Left colon (tissue), 2 donors: ENCODE measurements at places on chromosomes 1 and 21. TPM values are rescaled to one million over a fixed set of nuclear protein-coding genes. Genes with fewer than 3 reads are reported as not detected.

DNA sequence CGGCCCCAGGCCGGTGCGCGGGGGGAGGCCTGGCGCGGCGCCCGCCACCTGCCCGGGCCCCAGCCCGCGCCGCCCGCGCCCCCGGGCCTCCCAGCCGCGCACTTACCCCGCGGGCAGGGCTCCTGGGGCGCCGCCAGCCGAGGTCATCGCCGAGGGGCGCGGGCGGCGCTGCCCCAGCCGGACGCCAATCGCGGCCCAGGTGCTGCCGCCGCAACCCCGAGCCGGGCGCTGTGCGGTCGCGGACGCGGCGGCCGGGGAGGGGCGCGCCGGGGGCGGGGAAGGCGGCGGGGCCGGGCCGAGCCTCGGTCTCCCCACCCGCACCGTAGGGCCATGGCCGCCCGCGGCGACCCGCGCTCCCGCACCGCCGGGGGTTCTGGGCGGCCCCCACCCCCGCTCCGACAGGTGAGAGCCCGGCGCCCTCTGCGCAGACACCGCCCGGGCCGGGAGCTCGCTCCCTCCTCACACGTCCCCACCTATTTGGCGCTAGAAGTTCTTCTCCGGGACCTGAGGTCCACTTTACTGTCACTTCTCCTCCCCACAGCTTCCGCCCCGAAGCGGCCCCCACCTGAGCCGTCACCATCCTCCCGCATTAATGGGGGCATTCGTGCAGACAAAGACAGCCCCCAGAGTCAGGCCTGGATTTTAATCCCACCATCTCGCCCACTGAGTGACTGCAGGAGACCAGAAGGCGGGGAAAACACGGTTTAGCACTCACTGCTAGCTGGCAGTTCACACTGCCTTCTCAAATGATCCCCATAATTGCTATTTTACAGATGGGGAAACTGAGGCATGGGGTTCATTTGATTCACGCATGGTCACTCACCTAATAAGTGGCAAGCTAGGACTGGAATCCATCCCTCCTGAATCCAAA is at the start of gene TTC39A:
TTC39A (minus strand) TSS at position 232 of the 871 bp plus-strand sequence; CDS start at position 147, 85 bp downstream.
- no peak for DNase-seq

GRCh38 chr1:173426057-173426456 is 51.1 kb upstream of the PRDX6 start:
- DNase-seq, result peak; percentile 61

DNA sequence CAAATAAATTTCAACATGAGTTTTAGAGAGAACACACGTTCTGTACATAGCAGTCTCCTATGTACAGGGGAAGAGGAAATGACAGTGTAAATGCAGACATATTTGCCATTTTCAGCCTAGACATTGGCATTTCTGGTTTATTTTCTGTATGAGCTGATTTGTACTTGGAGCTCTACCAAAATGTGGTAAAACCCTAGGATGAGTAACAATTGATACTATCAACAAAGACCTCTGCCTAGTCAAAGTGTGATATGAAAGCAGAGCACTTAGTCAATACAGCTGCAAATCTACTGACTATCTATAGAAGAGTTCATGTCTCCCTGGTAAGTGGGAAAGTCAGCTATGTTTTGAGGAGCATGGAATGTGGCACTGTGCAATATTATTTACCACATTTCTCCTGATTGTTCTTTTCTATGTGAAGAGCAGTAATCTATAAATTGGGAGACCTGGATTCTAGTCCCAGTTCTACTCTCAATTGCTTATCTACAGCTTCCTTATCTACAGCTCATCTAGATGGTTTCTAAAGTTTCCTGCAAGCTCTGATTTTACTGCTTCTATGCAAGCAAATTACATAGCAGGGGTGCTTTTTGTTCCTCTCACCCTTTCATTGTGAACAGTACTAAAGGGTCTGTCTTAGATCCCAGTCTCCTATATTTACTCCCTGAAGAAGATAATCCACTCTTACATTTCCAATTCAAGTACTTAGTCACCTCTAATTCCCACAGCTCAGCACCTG is 334.2 kb downstream of the NTNG1 start:
- no peak for DNase-seq

- DNase-seq, result peak; percentile 54
These were observed 12.6 kb downstream of the HSPG2 start for GRCh38 chr1:21924503-21925005.

- no peak for DNase-seq
These were observed at the start of gene MAP3K21 for GRCh38 chr1:233327651-233328141. Gene MAP3K21 (plus strand): TSS chr1:233327724. CDS start chr1:233328029, 305 bp downstream.

DNA sequence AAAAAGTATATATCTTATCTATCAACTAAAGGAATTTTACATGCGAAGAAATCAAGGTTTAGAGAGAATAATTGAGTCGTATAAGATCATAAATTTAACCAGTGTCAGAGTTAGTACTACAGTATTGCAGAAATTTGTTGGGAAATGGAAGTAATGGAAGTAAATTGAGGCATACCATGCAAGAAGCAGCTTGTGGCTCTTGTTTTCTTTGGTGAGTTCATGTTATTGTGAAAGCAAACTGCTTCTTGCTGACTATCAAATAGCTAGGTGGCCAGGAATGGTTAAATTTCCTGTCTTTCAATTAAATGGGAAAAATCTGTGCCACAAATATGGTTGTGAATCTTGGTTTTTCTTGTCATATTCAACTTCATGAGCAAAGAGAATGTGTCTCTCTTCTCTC is 652.7 kb downstream of the LMO4 start:
- no peak for DNase-seq

DNA sequence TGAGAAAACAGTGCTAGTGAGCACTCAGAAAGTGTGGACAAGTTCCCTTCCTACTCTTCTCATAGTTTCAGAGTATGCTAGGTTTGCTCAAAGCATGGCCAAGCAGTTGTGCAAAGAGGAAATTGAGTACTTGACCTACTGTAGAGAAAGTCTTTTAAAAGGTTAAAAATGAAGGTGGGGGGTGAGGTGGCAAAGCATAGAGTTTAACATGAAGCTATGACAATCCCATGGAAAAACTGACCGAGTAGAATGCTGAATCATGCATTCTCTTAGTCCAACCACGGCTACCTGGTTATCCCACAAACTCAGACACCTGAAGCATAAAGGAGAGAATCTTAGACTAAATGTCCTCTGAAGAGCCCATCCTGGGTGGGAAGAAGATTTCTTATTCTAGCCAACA is 79.9 kb downstream of the PTPN14 start:
- no peak for DNase-seq

Gene GNG12
- 146 TPM for total RNA-seq

GRCh38 chr1:3898994-3899753 is 898 bp downstream of the C1orf174 start:
- DNase-seq, result no peak

GRCh38 chr1:174008979-174009378 is 13.2 kb downstream of the RC3H1 start:
- no peak for DNase-seq
